HuH-7.5 (cell line): ENCODE measurements at places on chromosomes 7 and 10.

DNA sequence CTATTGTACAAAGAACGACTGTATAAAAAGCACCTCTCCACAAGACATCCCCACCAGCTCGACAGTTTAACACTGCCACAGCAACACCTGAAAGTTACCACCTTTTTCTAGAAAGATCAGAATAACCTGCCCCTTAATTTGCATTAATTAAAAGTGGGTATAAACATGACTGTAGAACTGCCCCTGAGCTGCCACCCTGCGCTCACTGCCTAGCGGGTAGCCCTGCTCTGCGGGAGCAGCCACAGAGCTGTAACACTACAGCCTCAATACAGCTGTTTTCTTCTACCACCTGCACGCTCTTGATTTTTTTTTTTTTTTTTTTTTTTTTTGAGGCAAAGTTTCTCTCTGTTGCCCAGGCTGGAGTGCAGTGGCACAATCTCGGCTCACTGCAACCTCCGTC is 140.9 kb downstream of the PARD3 start:
- no peak for DNase-seq

- DNase-seq = no peak
Observed at GRCh38 chr7:146150153-146150552, 33.6 kb downstream of the CNTNAP2 start.

DNA sequence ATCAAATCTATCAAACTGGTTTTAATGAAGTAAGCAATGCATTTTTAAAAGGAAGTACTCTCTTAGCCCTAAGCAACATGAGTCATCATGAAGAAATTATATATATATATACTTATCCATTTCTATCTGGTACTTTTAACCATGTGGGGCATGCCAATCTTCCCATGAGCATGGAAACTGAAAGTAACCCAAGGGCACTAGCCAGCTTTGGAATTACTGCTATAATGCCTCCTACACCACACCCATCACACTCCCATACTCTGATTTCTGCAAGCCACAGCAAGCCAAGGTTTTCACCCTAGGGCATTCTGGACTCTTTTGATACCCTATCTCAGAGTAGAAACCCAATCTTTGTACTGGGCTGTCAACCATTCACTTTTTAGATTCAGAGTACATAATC is 204.6 kb downstream of the IMMP2L start:
- no peak for DNase-seq

- DNase-seq = no peak
Observed at GRCh38 chr10:76388321-76389023, 957.0 kb downstream of the LRMDA start.

GRCh38 chr7:40470091-40470592 is 335.3 kb downstream of the SUGCT start:
- DNase-seq = no peak

- DNase-seq = no peak
Observed at GRCh38 chr10:43249151-43249961, 17.5 kb downstream of the RASGEF1A start.

DNA sequence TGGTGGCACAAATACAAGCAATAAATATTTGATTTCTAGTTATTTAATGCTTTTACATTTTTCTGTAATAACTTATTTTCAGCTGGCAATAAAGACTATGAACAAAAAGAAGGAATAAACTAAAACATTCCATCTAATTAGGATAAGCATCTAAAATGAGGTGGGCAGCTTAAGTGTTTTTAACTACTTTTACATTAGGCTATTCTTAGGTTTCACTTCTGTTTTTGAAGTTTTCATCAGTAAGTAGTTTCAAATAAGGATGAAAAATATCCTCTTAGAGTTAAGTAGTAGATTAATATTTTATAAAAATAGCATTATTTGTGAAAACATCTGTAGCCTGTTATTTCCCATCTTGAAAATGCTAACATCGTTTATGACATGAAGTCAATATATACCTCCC is 15.9 kb downstream of the NT5C2 start:
- no peak for DNase-seq

DNA sequence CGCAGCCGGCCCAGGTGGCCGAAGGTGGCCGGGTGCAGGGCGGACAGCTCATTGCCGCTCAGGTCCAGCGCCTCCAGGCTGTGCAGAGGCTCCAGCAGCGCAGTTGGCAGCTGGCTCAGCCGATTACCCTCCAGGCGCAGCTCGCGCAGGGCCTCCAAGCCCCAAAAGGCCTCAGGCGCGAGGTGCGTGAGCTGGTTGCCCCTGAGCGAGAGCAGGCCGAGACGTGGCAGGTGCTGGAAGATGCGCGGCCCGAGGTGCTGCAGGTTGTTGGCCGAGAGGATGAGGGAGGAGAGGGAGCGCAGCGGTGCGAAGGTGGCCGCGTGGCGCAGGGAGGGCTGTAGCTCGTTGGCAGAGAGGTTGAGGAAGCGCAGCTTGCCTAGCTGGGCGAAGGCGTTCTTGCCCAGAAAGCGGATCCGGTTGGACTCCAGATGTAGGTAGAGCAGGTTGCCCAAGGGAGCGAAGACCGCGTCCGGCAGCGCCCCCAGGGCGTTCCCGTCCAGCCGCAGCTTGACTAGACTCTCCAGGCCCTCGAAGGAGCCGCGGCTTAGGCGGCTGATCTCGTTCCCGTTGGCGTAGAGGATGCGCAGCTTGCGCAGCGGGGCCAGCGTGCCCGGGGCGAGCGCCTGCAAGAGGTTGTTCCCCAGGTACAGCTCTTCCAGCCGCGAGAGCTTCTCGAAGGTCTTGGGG is 923 bp downstream of the TRIL start:
- no peak for DNase-seq
